Endothelial cell (in vitro differentiated cells): ENCODE measurements at places on chromosomes 7 and 10.
A peak's percentile ranks its signal among the peaks of the same experiment; 100 is the strongest.

DNA sequence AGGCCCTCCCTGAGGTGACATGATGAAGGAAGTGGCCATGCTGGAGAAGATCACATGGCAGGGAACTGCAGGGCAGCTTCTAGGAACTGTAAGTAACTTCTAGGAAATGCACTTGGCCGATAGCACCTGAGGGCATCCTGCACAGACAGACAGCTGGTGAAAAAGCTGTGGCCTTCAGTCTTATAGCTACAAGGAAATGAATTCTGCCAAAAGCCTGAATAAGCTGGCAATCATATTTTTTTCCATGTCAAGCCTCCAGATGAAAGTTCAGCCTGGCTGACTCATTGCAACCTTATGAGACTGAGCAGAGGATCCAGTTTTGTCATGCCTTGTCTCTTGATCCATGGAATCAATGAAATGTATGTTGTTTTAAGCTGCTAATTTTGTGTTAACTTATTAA lies 91.1 kb upstream of the CACNA2D1 start:
- no peak for DNase-seq

DNA sequence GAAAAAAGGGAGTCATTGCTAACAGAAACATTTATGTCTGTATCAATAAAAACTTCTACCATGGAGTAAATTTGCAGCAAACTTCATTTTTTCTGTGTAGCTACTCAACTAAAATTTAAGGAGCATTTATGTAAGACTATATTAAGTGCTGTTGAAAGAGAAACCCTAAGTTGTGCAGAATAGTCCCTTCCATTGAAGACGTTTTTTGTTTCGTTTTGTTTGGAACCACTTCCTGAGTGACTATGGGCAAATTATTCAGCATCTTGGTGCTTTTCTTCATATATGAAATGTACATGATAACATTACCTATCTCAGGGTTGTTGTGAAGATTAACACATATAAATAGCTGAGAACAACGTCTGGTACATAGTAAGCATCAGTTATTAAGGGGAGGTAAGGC lies 24.3 kb downstream of the SEM1 start:
- no peak for DNase-seq

GRCh38 chr7:88109612-88110011 lies 110.2 kb downstream of the SRI start:
- DNase-seq: no peak

GRCh38 chr10:5663692-5664427 lies 2.5 kb downstream of the ASB13 start:
- DNase-seq: no peak

- no peak for DNase-seq
These were observed 66.8 kb downstream of the PPP1R3C start for GRCh38 chr10:91566115-91566514.

GRCh38 chr10:129968020-129968852 lies 4.2 kb upstream of the EBF3 start:
- DNase-seq: peak; percentile 24

GRCh38 chr10:88980247-88980646 lies 10.4 kb upstream of the FAS start:
- no peak for DNase-seq

DNA sequence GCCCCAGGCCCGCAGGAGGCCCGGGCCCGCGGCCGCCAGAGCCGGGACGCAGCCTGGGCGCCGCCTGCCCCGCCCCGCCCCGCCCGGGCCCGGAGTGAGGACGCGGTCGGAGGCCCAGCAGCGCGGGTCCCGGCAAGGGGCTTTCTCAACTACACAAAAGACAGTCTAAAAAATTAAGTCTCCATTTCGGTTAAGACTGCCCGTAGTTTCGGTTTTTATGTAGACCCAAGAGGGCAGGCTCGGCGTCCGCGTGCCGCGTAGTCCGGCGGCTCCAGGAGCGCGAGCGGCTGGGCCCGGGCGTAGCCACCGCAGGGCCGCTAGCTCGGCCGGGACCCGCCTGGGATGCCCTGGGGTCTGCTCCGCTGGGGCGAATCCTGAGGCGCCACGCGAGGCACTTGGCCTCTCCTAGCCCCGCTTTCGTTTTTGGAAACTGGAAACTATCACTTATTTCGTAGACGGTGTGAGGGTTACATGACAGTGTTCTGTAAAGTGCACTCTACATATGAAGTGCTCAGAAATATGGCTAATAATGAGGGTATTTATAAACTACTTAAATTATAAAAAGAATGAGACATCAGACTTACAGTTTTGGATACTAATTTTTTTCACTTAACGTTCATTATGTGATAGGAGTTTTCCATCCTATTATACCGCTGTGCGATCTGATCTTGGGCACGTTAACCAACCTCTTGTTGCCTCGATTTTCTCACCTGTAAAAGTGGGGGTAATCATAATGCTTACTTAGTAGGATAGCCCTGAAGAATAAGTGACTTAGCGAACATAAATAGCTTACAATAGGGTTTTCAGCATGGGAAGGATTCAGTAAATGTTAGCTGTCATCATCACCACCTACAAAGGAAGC lies 573 bp downstream of the BLVRA start:
- peak; percentile 57 for DNase-seq

GRCh38 chr7:68892236-68892635 lies 706.0 kb upstream of the AUTS2 start:
- DNase-seq: no peak

DNA sequence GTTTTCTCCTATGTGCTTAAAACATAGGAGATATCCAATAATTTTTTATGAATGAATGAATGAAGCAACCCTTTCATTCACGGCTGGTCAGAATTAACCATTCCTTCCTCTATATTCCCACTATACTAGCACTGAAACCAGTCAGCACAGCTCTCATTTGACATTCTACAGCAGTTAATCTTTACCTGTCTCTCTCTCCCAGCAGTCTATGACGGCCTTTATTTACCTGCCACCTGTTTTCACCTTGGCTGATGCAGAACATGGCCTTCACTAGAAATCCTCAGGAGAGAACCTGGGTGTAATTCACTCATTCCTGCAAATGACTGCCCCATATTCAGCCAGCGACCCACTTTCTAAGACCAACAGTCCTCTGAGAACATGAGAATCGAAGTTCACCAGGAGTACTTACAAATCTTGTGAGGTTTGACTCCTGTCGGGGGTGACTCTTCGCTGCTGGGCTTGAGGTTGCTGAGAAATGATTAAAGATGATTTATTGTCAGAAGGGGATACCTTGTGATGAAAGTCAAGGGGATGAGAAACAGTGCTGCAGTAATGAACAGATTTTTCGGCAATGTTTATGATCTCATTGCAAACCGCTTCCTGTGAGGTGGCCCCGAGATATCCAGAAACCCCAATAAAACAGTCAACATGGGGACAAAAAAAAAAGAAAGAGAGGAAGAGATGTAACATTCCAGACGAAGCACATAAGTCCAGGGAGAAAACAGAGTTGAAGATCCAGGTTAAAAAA lies 30.9 kb upstream of the PDLIM1 start:
- DNase-seq: no peak
